ENCODE measurements at places on chromosomes 5 and 9. TPM values are rescaled to one million over a fixed set of nuclear protein-coding genes. Genes with fewer than 3 reads are reported as not detected.

DNA sequence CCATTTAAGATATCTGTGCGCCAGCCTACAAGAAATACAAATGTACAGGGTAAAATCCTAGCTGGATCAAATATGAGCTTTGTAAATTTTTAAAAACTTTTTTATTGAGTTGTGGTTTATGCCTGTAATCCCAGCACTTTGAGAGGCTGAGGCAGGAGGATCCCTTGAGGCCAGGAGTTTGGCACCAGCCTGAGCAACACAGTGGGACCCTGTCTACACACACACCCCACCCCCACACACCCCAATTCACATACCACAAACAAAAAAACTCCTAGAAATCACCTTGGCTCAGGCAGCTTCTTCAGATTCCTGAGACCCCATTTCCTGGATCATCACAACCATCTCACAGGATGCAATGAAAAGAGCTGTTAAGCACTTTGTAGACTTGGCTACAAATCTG is 46.4 kb downstream of the CDK7 start:
- no peak for DNase-seq

DNA sequence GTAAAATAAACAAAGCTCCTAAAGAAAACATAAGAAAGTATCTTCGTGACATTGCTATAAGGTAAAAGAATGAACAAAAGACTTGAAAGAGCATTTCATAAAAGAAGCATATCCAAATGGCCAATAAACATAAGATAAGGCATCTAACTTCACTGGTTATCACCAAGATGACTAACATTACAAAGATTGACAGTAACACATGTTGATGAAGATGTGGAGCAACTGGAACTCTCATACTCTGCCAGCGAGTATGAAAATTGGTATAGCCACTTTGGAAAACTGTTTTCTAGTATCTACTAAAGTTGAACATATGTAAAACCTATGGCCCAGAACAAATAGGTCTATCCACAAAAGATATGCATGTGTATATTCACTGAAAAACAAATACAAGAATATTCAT is 150.5 kb downstream of the SNX18 start:
- no peak for DNase-seq

IPPK gene
- 13.6 TPM for polyA plus RNA-seq

DNA sequence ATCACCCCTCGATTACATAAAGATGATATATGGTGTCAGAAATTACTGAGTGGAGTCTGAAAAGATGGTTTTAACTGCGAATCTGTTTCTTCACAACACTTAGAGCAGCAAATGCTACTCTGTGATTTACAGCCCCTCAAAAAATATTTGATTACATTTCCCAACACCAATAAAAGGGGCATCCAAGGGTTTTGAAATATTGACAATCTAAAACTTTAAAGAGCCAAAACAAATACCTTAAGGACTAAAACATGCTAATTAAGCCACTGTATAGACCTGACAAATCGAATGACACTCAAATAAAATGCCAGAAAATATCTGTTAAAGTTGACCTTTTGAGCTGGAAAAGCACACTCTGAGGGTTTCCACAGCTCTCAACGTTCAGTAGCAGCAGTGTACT is 73.2 kb downstream of the ELAVL2 start:
- DNase-seq = no peak

DNA sequence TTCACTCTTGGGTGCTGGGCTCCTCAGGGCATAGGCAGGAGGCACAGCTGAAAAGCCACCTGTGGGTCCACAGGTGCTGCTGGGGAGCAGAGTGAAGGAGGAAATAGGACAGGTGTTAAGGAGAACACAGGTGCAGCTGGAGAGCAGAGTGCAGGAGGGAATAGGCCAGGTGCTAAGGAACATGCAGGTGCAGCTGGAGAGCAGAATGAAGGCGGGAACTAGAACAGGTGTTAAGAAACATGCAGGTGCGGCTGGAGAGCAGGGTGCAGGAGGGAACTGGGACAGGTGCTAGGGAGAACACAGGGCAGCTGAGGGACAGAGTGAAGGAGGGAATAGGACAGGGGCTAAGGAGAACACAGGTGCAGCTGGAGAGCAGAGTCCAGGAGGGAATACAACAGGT is 43.8 kb upstream of the PLEKHG4B start:
- DNase-seq = no peak

Measured in H1 (cell line).